RPMI7951 (cell line): ENCODE measurements at places on chromosomes 3 and 15. TPM values are rescaled to one million over a fixed set of nuclear protein-coding genes. Genes with fewer than 3 reads are reported as not detected.

DNA sequence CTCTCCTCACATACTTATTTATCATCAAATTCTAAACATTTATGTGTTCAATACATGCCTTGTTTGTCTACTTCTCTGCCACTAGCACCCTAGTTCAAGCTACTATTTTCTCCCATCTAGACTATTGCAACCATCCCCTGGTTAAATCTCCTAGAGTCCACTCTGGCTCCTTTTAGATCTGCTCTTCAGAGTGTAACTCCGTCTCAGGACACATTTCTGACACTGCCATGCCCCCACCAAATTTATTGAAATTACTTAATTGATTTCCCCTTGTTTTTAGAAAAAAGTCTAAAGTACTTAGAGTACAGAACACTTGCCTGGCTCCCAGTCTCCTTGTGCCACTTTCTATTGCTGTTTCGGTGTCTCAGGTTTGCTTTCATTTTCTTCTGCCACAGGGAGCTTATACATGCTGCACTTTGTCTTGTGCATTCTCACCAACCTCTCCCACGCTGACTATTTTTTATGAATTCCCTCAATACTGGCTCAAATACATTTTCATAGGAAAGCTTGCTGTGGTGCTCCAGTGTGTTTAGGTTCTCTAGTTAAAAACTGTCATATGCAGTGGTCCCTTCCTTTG, 792.3 kb downstream of the DIPK2A start:
- DNase-seq: no peak

GRCh38 chr15:93033434-93034045, 55.5 kb downstream of the RGMA start:
- no peak for DNase-seq

The SKOR1 gene
- total RNA-seq: not detected in 2 replicates

DNA sequence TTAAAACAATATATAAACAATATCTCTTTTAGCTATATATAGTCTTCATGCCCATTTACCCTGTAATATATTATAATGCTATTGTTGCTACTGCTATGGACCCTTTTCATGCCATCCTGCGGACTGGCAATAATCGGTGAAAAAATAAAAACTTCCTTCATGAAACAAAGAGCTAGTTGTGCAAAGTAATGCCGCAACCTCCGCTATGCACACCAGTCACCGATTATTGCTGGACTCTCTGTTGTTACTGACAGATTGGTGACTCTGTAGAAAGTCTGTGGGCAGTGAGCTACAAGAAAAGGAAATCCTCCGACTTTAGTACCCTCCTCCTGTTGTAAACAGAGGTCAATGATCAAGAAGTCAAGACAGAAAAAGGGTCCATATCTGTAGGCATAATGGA, 17.9 kb upstream of the ICE2 start:
- peak; percentile 25 for DNase-seq

- DNase-seq: no peak
Observed at GRCh38 chr3:151813799-151814198, at the start of gene AADAC. Gene AADAC, plus strand, starts transcription at chr3:151814116. Its CDS starts 47 bp downstream, at chr3:151814163.

The ROPN1B gene
- total RNA-seq: 1.2 and 1.3 TPM in 2 replicates

The SEMA4B gene
- total RNA-seq: 18.1 and 20.9 TPM in 2 replicates

GRCh38 chr3:141021261-141021660, 29.9 kb upstream of the SPSB4 start:
- no peak for DNase-seq

- DNase-seq: peak; percentile 18
Observed at GRCh38 chr3:198079771-198080520, 119.9 kb downstream of the LMLN start.

The SEMA5B gene
- not detected in 2 replicates for total RNA-seq

DNA sequence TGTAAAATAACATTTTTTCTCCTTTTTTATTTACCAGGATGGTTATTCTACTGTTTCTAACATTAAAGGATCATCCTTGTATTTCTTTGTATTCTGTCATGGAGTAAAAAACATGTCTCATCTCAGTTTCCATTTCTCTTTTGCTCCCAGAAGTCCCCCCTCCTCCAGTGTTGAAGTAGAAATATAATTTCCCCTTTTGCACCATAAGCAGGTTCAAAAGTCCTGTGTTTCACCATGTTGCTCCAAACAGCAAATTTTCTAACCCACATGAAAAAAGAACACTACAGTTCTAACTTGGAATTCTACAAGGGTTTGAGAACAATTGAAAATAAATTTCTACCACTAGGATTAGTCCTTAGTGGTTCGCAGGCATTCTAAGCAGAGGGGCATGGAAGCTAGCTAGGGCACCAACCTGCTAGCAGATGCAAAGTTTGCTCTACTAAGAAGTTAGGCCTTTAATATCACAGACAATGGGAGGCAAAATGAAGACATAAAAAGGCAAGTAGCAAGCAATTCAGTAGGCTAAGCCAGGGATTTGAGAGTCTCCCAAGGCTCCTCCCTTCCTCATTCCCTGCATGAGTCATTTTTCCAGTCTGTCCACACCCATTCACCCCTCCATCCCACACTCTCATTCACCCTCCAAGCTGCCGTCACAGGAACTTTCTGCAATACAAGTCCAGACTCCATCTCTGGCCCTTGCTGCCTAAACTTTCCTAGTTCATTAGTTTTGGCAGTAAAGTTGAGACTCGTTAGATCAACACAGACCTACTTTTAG, 2.3 kb upstream of the MBNL1 start:
- DNase-seq: peak; percentile 95

GRCh38 chr3:169501061-169501460, 162.5 kb downstream of the MECOM start:
- no peak for DNase-seq

DNA sequence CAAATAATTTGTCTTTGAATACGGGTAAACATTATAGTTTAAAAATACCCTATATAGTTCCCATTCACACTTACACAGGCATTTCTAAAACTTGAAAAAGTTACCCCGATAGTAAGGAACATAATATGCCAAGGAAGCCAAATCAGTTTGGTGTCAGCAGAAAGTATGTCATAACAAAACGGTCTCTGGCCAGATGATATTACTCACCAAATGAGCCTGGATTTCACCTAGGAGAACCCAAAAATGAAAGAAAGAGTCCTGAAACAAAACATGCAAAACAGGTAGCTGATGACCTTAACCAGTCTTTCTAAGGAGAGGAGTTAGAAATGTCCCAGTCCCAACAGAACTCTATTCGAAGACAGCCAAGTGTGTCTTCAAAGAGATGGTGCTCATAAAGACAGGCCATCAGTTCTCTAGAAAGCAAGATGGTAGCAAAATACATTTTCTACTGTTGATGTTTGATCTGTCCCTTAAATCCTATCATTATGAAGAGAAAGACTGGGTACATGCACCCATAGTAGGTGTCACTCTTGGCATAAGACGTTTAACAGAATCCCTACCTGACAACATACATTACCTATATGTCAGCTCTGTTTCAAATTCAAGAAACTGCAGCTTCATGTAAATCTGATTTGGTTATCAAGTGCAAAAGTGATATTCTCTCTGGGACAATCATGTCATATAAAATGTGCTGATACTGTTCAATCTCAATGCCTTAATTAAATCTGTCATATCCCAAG, 942.5 kb downstream of the ROBO1 start:
- no peak for DNase-seq

The CCDC174 gene
- total RNA-seq: 10.8 TPM in 2 replicates

DNA sequence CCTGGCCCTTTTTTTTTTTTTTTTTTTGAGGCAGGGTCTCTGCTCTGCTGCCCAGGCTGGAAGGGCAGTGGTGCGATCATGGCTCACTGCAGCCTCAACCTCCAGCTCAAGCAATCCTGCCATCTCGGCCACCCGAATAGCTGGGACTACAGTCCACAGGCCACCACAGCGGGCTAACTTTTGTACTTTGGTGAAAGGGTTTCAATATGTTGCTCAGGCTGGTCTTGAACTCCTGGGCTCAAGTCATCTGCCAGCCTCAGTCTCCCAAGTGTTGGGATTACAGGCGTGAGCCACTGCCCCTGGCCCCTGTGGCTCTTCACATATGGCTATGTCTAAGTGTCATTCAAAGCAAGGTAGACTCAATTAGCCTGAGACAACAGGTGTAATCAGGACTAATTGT, 8.8 kb upstream of the DPPA2 start:
- no peak for DNase-seq

- DNase-seq: no peak
Observed at GRCh38 chr3:49644684-49645083, 29.5 kb upstream of the APEH start.

- no peak for DNase-seq
Observed at GRCh38 chr3:122268257-122269024, 56.6 kb upstream of the CSTA start.

The AADACL2 gene
- not detected in 2 replicates for total RNA-seq

DNA sequence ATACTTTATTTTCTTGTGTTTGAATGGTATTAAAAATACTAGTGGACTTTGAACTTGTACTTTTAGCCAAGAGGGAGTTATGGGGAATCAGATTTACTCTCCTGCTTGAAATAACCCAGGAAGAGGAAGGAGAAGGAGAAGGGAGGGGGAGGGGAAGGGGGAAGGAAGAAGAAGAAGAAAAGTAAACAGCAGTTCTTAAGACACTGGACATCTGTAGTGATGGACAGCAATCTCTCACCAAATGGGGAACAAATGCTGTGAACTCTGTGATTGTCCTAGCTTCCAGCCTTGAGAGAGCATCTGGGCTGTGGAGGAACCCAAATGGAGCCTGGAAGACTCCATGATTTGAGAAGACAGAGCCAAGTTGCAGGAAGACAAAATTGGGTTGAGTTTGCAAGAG, 52.0 kb downstream of the VPS8 start:
- no peak for DNase-seq

The TLR9 gene
- total RNA-seq: not detected in 2 replicates

The FAM219B gene
- total RNA-seq: 38.9 and 41.2 TPM in 2 replicates

DNA sequence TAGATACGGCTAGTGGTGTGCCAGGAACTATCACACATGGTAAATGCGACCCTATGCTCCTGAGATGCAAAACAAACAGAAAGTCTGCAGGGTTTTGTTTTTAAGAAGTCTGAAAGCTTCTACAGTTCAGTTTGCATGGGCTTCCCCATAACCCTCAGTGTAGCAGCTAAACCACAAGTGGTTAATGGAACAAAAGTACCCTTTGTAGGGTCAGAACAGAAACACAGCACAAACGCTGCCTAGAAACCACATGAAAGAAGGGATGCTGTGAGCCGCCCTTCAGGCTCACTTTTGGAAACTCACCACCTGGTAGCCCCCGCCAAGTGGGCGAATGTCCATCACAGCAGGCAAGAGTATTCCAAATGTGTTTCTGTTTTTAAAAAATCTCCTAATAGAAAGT, 46.2 kb downstream of the CTDSPL start:
- DNase-seq: peak; percentile 79

- DNase-seq: no peak
Observed at GRCh38 chr3:112847692-112848091, 1.0 kb upstream of the CD200R1L start.
